ENCODE measurements at places on chromosomes 2 and 18.

- no peak for DNase-seq
Measured at GRCh38 chr2:222413295-222413911, 10.9 kb upstream of the SGPP2 start.

GRCh38 chr2:234770031-234770506, 181.7 kb upstream of the SH3BP4 start:
- DNase-seq, result no peak

GRCh38 chr18:27378431-27379095, 193.5 kb upstream of the CHST9 start:
- peak; percentile 54 for DNase-seq

GRCh38 chr2:153606623-153607022, 128.1 kb upstream of the RPRM start:
- no peak for DNase-seq

- DNase-seq, result no peak
Measured at GRCh38 chr18:421247-422155, 79.0 kb downstream of the COLEC12 start.

GRCh38 chr18:77107292-77107691, 25.3 kb downstream of the MBP start:
- DNase-seq, result no peak

DNA sequence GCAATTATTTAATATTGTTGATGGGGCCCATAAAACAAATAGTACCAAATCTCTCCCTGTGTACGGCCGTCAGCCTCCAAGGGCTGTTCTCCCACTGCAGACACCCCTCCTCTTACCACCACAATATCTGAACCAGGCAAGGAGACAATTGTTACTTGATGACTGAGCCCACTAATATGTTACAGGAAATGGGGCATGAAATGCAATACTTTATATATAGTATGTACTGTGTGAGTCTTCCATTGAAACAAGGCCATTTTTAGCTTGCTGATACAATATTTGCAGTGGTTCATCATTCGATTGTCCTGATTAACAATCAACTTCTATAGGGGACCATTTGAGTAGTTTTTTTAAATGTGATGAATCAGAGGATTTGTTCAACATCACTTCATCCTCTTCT, 307.3 kb downstream of the GBX2 start:
- no peak for DNase-seq

DNA sequence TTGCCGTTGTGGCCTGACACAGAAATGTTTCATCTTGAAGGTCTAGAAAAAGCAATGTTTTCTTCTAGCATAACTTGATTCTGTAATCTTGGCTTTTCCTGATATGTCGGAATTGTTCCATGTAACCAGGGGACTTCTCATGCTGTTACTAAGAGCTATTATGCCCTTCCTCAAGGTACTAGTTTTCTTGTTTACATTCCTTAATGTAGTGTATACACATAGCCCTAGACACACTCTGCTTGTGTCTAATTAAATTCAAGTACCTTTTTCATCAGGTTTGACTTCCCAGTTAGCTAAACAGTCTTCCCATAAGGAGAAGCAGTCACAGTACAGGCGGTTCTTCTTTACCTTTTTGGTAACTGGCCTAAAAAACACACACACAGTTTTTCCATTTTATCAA, 122.8 kb upstream of the MSH6 start:
- DNase-seq, result no peak

DNA sequence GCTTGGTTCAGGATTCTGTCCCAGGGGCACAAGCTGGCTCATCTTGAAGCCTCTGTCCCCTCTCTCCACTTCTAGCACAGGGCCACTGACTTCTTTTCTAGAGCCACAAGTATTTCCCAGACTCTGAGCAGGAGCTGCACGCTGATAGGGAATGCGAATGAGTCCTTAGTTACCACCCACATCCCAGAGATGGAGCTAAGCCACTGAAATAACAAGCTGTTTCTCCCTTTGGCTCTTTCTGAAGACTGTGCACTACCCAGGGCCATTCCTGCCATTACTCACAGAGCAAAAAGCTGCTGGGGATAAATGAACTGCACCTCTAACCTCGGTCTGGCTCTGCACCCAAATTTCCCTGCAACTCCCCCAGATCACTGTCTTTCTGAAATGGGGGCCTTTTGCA, 70.6 kb downstream of the TSN start:
- DNase-seq, result no peak

- no peak for DNase-seq
Measured at GRCh38 chr2:136653861-136654260, 111.5 kb upstream of the THSD7B start.

DNA sequence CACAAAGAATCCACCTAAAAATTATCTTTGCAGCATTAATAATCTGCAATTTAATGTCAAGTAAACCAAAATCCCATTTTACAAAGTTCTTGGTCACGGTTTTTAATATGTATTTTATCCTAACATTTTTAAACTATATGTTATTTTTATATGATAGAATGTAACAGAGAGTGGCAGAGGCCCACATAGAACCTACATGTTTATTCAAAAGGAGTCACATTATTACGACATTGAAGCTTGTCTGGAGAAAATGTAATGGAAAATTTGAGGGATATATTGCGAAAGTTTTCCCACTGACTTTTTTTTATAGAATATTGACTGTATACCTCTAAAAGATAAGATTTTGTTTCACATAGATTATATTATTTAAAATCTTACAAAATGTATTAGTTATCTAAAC, 89.7 kb upstream of the COL3A1 start:
- no peak for DNase-seq

- DNase-seq, result no peak
Measured at GRCh38 chr2:46002507-46002883, 294.7 kb upstream of the EPAS1 start.

GRCh38 chr2:41068740-41069139, 616.9 kb upstream of the SLC8A1 start:
- no peak for DNase-seq

DNA sequence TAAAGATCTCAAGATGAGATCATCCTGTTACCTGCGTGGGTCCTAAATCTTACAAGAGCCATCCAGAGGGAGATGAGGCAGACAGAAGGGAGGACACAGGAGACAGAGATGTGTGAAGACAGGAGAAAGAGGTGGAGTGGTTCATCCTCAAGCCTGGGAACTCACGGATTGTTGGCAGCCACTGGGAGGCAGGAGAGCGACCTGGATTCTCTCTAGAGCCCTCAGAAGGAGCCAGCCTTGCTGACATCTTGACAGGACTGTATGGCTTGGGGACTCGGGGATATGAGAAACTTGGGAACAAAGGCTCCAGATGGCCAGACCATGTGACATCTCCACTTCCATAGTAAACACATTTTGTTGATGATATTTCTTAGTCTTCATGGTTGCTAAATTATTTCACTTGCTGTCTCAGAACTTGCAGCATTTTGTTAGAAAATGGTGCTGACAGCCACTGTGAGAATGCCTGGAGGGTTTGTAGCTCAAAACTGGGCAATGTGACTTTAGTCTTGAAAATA, 57.8 kb upstream of the MC2R start:
- DNase-seq, result no peak

DNA sequence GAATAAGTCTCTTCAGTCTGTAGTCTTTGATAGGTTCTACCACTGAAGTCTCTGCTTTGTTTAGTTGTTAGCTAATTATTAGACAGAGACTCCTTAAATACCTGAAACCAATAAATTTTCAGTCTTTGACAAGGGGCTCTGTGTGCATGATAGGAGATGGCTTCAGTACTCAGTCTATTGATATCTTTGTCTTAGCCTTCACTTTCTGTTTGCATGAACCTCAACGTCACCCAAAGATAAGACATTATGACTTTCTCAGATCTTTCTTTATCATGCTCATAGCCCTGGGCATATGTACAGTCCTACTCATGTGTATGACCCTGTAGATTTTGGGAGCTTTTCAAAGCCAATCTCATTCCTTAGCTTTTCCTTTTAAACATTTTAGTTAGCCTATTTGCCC, 183.5 kb upstream of the GCFC2 start:
- DNase-seq, result no peak

DNA sequence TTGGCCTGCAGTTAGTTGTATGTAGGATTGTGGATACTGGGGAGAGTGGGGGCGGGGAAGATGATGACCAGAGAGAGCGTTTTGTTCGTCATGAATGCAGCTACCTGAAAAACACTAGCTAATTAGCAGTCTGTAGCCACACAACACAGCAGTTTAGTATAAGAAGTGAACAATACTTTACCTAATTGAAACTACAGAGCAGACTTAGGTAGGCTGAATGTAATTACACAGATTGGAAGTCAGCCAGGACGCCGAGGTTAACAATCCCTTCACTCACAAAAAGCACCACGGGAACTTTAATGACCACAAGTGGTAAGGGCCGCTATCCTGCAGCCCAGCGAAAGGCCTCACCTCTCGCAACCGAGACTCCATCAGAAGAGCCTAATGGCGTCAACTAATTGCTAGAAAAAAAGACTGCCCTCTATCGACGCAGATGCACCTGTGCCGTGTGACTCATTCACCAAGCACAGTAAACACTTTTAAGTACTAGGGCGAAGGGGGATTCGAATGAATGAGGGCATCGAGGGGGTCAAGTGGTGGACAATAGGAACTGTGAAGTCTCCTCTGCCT, 591.0 kb downstream of the ARHGAP15 start:
- DNase-seq, result no peak

DNA sequence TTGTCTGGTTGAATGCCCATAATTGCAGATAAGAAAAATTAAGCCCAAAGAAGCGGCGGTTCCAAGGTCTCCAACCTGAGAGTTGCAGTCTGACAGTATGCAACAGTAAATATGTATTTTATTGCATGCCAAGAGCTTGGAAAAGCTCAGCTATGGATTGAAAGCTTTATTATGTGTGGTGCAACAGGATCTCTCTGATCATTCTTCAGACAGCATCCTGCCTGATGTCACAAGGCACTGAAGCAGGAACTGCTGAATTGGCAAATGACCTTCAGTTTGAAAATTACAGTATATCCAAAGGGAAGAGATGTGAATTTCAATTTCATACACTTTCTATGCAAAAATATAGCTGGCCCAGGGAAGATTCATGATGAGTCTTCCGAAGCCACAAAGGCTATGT, 42.5 kb downstream of the DOCK10 start:
- no peak for DNase-seq
